Foreskin fibroblast (primary cell): ENCODE measurements at places on chromosomes 6 and 20.

DNA sequence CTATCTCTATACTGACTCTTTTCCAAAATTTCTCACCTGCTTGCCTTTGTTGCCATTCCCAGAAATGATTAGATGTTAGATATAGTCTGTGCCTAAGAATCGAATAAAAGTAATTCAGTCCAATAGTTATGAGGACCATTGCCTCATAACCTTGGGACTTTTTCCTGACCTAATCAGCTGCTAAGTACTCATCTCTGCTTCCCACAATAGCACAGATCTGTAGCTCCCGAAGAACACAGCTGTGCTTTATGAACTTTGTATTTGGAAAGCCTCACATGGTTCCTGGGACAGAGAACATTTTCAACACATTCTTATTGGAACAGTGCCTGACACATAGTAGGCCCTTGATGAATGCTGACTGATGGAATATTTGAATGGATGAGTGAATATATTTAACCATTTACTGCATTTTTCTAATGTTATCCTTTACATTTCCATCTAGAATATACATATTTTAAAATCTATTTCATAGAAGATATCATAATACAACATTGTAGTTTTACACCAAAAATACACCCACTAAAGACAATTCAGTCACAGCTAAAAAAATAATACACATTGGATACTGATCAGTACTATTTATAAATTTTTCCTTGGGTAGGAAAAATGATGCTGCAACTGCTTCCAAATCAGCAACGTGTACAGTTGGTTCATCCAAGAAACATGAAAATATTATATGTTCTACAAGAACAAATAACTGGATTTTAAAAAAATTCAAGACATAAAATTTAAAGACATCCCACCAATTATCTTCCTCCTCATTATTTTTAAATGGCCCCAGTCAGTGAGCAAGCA, 53.9 kb downstream of the HS3ST5 start:
- no peak for DNase-seq

GRCh38 chr6:13288481-13288880, 39.9 kb downstream of the TBC1D7 start:
- DNase-seq, result no peak

DNA sequence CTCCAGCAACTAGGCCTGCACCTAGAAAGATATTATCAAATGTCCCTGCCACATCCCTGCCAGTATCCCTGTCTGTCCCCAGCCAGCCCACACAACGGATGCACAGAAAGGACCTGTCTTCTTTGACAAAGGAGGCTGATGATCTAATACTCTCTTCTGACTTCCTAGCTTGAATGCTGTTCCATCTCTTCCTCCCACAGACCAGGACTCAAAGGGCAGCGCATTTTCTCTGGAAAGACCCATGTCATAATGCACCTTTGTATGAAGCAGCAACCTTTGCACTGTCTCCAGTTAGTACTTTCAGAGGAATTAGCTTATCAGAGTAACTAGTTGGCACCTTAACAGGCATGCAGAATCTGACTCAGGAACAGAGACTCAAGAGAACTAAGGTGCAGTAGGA, 53.3 kb upstream of the TAF8 start:
- no peak for DNase-seq

- peak; percentile 53 for DNase-seq
Observed at GRCh38 chr6:67916399-67916798, 718.7 kb upstream of the ADGRB3 start.

GRCh38 chr20:34876406-34877282, at the start of gene ACSS2:
ACSS2 (plus strand) TSS chr20:34876612; CDS start chr20:34876646, 34 bp downstream.
- DNase-seq, result no peak

- DNase-seq, result peak; percentile 52
Observed at GRCh38 chr6:68891419-68891818, 256.3 kb downstream of the ADGRB3 start.

GRCh38 chr6:84340422-84340821, 113.0 kb upstream of the CEP162 start:
- DNase-seq, result no peak
